Stimulated activated effector memory CD8-positive, alpha-beta T cell treated with anti-CD3 and anti-CD28 coated beads, Interleukin-12 subunit alpha, Interleukin-12 subunit beta, amount 100 ng/mL, for 72 hours (primary cell): ENCODE measurements at places on chromosomes 6 and 20.

GRCh38 chr6:18216411-18216810 lies 47.9 kb downstream of the DEK start:
- DNase-seq: no peak

GRCh38 chr6:113481458-113481857 lies 375.7 kb upstream of the MARCKS start:
- DNase-seq: no peak

GRCh38 chr6:6823030-6823429 lies 234.5 kb downstream of the LY86 start:
- DNase-seq: no peak

DNA sequence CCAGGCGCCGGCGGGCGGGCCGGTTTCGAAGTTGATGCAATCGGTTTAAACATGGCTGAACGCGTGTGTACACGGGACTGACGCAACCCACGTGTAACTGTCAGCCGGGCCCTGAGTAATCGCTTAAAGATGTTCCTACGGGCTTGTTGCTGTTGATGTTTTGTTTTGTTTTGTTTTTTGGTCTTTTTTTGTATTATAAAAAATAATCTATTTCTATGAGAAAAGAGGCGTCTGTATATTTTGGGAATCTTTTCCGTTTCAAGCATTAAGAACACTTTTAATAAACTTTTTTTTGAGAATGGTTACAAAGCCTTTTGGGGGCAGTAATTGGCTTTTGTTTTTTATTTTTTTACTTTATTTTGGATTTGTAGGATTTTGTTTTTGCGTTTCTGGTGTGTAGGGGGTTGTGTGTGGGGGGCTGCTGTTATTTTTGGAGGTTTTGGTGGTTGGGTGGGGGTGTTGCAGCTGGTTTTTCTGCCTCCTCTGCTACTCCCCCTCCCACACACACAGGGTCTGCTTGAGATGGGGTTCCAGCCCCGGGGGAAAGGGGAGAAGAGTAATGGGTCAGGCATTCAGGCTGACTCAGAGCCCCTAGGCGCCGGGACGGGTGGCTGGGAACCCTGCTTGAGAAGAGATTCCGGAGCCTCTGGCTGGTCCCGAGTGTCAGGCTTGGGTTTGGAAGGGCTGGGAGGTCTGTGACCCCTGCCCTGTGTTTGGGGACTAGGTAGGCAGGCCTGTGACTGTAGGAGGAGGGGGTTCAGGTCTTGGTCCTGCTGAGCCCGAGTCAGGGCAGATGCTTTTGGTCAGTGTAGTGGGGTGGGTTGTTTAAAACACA lies 2.0 kb downstream of the CEBPB start:
- DNase-seq: peak; percentile 59

DNA sequence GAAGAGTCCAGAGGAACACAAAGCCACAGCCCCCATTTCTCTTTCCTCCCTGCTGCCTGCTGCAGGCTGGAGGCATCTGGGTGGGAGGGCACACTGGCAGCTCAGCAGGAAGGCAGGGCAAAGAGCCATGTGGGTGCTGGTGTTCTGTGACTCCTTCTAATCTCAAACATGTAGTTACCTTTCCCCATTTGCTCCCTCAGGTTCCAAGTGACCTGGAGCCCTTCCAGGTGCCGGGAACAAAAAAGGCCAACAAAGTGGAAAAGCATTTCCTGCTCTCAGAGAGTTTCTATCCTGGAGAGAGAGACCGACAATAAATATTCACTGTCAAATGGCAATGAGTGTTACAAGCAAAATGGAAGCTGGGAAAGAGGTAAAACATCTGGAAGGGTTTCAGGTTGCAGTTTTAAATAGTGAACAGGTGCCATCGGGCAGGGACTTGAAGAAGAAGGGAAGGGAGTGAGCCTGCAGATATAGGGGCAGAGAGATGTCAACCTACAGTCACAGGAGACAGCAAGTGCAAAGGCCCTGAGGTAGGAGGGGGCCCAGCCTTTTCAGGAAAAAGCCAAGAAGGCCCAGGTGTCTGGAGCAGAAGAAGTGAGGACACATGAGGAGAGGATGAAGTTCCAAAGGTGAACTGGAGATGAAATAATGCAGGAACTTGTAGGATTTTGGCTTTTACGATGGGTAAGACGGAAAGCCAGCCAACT lies 43.6 kb upstream of the IYD start:
- no peak for DNase-seq

GRCh38 chr6:37547564-37548061 lies 47.9 kb upstream of the CCDC167 start:
- DNase-seq: no peak

DNA sequence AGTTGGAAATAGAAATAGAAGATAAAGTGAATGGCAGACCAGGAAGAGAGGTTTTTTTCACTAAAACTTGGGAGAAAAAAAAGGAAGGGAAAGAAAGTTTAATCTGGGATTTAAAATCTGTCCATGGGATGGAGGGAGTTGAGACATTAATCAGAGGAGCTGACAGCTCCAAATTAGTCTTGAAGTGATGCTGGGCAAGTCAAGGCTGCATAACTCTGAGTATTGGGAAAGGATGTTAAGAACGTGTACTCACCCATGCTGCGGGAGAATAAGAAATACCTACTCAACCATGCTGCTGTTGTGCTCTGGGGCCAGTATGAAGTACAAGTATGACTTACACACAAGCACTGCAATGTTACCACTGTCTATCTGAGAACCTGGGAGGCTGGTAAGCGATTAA lies 47.5 kb downstream of the SNRNP48 start:
- no peak for DNase-seq

DNA sequence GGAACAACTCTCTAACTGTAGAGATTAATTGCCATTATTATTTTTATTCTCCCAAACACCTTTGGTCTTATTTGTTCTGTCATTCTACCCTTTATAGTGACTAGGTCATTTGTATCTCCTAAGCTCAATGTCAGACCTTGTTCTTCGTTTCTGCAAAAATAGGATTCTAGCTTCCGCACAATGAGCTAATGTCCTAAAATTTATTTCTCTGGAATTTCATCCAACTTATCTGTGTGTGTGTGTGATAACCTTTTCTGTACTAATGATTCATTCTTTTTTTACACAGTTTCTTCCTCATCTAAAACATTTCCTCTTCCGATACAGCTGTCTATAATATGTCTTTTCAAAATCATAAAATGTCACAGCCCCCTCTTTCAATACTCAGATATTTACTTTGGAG lies 84.5 kb downstream of the DOK5 start:
- no peak for DNase-seq

GRCh38 chr6:114862819-114863218 lies 520.0 kb upstream of the HS3ST5 start:
- DNase-seq: no peak
